Fibroblast of mammary gland (primary cell): ENCODE measurements at places on chromosomes 6 and 20.

GRCh38 chr20:62303340-62304226 is 786 bp downstream of the ADRM1 start:
- peak; percentile 10 for DNase-seq

DNA sequence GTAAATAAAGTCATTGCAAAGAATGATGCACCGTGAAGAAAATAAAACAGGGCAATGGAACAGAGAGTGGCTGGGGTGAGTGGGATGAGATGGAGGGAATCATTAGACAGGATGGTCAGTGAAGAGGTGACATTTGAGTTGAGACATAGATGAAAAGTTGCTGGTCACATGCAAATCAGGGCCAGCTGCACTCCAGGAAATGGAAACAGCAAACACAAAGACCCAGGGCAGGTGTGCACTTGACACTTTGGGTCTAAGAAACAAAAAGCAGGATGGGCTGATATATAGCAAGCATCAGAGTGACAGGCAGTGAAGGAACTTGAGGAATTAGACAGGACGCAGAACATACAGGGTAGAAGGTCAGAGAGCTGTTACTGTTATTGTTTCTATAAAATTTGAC is 171.5 kb upstream of the RIPOR2 start:
- no peak for DNase-seq

DNA sequence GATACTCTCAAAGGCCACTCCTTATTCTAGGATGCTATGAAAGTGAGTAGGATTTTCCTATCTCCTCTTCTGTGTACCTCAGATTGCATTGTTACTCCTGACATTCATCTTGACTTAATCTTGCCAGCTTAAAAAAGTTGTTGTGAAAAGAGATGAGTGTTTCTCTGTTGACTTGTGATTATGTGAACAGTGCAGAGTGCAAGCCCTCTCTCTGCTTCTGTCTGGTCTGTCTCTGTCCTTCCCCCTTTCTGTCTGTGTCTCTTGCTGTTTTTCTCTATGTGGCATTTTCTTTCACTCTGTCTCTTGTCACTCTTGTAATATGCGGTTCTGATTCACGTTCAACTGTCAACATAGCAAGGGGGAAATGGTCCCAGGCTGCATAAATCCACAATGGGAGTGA is 306.6 kb downstream of the FARS2 start:
- no peak for DNase-seq

GRCh38 chr20:672963-673602 is 2.5 kb downstream of the SCRT2 start:
- DNase-seq, result no peak

GRCh38 chr6:5501837-5502236 is 240.5 kb downstream of the FARS2 start:
- DNase-seq, result no peak

DNA sequence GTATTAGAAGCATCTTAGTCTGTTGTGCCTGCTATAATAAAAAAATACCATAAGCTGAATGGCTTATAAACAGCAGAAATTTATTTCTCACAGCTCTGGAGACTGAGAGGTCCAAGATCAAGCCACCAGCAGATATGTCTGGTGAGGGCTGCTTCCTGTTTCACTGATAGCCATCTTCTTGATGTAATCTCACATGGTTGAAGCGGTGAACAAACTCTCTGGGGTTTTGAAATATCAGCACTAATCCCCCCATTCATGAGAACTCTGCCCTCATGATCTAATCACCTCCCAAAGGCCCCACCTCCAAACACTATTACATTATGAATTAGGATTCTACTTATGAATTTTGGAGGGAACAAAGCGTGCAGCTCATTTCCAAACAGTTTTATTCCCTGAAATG is 11.6 kb upstream of the CLVS2 start:
- no peak for DNase-seq

- DNase-seq, result no peak
Measured at GRCh38 chr20:63508072-63508768, 9.3 kb upstream of the EEF1A2 start.

- DNase-seq, result peak; percentile 69
Measured at GRCh38 chr6:19415605-19416326, 421.4 kb upstream of the ID4 start.

- no peak for DNase-seq
Measured at GRCh38 chr20:8808202-8808535, 260.7 kb upstream of the PLCB4 start.

- DNase-seq, result no peak
Measured at GRCh38 chr20:14223806-14224205, 113.6 kb downstream of the FLRT3 start.

DNA sequence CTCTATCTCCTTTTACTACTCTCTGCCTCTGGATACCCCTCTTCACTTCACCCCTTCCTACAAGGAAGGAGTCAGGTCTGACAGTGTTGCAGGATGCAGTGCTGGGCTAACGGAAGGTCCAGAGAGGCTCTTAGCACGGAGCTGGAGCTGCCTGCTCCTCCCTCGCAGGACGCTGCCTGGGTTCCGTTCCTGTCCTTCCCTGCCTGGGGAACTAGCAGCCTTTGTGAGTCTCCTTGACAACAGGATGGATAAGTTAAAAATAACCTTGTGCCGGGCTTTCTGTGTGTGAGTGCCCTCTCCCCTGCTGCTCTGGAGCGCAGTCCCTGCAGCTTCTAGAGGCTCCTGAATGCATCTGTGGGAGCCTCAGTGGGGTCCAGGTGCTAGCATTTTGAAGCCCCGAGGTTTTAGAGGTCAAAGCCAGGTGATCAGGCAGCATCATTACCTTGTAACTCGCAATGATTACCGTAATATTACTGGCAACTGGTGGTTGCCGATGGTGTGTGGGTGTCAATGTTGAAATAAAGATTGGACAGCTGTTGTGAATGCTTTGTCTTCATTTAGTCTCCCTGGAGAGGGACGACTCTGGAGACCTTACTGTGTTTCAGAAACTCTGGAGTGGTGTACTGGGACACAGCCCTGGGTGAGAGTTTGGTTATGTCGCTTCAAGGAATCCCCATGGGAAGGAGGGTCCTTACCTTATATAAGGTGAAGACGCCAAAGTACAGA is 44.4 kb downstream of the CDS2 start:
- DNase-seq, result no peak

- no peak for DNase-seq
Measured at GRCh38 chr6:41548098-41548840, 2.1 kb downstream of the FOXP4 start.

DNA sequence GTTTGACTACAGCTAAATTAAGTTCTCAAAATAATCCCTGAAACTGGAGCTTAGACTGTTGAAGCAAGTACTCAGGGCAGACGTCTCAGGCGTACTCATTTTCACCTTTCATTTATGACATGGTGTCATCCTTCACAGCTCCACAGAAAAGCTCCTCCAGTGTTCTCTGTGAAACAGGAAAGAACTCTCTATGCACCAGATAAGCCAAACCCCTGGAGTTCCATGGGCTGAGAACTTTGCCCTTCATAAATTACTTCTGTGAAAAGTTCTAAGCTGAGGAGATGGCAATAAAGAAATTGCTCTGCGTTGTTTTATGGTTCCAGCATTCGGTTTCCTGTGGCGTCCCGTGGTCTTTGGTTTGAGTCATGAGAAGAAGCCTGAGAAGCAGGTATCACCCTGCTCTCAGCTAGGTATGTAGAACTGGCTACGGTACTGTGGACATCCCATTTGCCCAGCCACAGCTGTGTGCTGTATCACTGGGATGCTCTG is 20.2 kb upstream of the RREB1 start:
- no peak for DNase-seq

DNA sequence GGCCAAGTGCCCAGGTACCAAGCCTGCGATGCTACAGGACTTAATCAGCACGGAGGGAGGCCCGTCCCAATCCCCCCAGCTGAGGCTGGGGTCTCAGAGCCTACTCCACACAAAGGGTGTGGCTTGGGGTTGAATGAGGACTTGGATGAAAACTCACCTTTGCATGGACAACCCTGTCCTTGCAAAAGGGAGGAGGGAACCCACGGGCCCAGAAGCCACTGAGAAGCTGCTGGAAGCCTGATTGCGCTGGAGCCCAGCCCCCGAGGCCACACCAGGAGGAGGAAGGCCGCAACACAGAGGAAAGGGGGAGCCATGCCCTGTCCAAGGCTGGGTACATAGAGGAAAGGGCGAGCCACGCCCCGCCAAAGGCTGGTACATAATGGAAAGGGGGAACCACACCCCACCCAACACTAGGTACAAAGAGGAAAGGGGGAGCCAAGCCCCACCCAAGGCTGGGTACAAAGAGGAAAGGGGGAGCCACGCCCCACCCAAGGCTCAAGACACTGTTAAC is 158.8 kb downstream of the DLL1 start:
- DNase-seq, result no peak
